ENCODE measurements at places on chromosomes 11 and 22.

- DNase-seq, result no peak
Measured at GRCh38 chr11:35626501-35626900, 8.2 kb downstream of the FJX1 start.

DNA sequence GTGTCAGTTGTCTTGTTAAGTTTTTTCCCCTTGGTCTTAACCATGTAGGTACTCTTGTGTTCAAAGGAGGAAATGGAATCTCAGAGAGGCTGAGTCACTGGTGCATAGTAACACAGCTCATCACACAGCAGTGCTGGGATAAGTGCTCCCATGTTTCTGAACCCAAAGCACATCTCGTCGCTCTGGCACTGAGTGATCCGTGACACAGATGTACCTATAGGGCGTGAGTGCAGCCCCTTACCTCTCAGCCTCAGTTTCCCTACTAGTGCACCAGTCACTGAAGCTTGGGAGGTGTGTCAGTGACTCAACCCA is 234.0 kb downstream of the ST3GAL4 start:
- no peak for DNase-seq

DNA sequence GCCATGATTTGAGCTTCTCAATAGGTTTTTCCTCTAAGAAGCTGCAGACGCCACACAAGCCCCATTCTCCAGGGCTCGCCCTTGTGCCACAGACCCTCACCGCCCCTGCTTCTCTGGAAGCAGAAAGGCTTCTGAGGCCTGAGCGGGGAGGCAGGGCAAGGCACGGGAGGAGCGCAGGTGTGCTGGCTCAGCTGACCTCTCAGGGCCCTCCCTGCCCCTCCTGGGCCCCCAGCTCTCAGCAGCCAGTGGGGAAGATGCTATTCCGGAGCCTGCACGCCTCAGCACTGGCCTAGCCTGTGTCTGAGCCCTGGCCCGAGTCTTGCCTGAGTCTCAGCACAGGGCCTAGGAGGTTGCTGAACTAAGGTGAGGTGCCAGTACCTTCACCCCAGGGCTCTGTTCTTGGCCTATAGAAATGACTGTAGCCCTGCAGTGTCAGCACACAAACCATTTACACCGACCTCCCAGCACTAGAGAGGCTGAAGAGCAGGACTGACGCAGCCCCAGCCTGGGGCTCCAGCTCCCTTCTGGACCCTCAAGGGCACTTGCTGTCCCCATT is 47.1 kb upstream of the LMO1 start:
- no peak for DNase-seq

DNA sequence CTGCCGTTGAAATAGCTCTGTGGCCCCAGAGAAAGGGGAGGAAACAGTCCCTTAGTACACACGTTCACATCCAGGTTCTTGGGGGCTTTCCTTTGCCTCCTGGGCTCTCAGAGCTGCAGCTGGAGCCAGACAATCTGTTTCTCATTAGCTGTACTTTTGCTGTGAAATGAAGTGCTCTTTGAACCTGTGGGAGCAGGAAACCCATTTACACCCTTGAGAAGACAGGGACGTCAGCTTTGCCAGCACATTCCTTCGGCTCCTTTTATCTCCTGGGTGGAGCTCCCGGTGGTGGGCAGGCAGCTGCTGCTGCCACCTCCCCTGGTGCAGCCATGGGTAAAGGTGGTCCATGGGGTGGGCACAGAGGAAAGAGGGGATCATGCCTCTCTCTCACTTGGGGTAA is 80.6 kb upstream of the TIMP3 start:
- DNase-seq, result no peak

DNA sequence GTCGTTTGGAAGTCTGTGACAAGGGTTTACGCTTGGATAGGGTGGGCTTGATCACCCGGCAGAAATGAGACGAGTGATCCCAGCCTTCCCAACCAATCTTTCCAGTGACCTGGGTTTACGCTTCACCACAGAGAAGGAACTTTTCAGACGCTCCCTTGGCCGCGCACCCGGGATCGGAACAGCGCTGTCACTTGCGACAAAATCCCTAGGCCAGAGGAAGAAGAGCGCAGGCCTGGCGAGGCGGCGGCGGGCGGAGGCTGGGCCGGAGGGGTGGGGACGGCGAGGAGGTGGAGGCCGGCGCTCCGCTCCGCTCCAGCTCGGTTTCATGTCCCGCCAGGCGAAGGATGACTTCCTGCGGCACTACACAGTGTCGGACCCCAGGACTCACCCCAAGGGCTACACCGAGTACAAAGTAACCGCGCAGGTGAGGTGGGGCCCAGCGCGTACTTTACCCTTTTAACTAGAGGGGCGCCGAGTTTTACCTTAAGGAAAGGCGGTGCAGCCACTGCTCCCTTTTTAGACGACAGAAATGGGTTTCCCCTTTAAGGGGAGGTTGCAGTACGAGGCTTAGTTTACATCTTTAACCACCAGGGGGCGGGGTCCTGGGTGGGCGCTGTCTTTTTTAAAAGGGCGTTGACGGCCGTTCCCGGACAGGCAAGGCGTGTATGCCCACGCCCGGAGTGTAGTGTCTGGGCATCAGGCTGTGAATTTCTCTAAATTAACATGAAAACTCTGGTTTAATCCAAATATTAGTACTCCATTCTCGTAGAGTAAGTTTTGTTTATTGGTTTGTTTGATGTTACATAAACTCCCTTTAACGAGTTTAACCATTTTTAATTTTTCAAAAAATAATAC is at the start of gene SNX15:
Gene SNX15, plus strand, starts transcription at position 227 of the 855 bp plus-strand sequence. Its CDS starts 99 bp downstream, at position 326.
- peak; percentile 82 for DNase-seq

GRCh38 chr11:35344681-35345574 is 74.4 kb downstream of the SLC1A2 start:
- DNase-seq, result no peak

GRCh38 chr11:3995949-3996554 is 98.5 kb upstream of the RRM1 start:
- DNase-seq, result no peak

GRCh38 chr11:78905756-78906155 is 331.1 kb upstream of the NARS2 start:
- no peak for DNase-seq

GRCh38 chr11:128467610-128468041 is 119.7 kb downstream of the ETS1 start:
- DNase-seq, result no peak

DNA sequence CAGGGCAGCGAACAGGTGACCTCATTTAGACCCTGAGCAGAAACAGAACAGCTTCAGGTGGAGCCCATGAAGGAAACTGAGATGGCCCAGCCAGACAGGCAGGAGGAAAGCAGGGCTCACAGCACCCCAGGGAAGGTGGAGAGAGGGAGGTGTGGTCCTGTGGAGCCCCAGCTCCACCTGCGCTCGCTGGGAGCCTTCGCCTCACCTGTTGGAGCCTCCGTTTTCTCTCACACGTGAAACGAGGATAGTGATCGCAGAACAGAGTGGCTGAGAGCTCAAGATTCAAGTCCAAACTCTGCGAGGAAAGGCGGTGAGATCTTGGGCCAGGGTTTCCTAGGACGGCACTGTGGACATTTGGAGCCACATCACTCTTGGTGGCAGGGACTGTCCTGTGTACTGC is 8.6 kb upstream of the CERK start:
- DNase-seq, result no peak

DNA sequence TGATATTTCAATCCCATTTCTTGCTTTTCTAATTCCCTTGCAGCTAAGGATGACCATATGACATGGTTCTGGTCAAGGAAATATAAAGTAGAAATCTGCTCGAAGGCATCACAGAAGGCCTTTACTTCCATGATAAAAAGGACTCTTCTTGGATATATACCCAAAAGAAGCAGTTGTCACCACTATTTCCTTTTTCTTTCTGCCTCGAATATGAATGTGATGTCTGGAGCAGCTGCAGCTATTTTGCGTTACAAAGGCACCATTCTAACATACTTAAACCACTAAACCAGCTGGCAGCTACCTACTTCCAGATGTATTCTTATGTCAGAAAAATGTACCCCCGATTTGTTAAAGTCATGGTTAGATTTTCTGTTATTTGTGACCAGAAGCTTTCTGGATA is 18.9 kb downstream of the EXPH5 start:
- DNase-seq, result no peak

DNA sequence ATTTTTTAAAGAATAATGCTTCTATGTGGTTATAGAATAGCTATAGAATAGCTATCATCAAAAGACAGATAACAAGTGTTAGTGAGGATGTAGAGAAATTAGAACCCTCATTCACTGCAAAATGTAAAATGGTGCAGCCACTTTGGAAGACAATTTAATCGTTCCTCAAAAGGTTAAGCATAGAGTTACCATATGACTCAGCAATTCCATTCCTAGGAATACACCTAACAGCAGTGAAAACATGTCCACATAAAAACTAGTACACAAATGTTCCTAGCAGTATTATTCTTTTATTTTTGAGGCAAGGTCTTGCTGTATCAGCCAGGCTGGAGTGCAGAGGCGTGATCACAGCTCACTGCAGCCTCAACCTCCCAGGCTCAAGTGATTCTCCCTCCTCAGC is 34.0 kb downstream of the RTL6 start:
- no peak for DNase-seq

GRCh38 chr22:50734343-50734771 is 3.6 kb upstream of the ACR start:
- no peak for DNase-seq

DNA sequence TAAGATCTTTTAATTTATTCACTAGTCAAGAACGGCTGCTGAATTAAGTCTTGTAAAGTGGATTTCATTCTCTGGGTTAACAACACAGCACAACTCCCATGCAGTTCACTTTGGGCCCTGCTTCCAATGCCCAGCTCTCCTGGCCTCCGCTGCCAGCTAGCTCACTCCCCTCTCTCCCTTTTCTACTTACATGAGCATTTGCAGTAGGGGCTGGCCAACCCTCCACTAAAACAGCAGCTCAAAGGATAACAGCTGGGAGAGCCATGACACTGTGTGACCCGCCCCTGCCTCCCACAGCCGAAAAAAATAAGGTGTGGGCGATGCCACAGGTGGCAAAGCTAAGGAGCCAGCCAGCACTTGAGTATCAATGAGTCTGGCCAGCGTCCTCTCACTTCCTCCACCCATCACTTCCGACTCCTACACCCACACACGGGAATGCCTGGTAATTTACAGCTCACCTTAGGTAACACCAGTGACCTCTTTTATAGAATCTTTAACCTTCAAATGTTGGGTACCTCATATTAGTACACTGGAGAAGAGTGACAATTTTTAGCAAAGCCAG is 56.8 kb downstream of the DGCR2 start:
- DNase-seq, result no peak

DNA sequence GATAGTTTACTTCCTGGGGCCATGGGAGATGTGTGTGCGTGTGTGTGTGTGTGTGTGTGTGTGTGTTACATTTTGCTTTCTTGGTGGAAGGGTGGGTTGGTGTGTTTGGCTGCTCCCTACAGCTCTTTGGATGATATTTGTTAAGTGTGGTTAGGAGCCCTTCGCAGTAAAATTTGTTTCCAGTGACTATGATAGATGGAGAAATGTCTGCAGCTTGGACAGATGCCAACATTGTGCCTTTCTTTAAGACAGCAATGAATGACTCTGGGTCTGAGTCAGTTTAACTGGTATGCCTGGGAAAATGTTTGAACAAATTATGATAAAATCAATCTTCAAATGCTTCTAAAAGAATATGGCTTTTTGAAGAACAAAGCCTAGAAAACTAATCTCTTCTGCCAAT is 102.7 kb upstream of the TRPC6 start:
- no peak for DNase-seq

- DNase-seq, result no peak
Measured at GRCh38 chr22:19820880-19821522, 33.7 kb downstream of the GNB1L start.

DNA sequence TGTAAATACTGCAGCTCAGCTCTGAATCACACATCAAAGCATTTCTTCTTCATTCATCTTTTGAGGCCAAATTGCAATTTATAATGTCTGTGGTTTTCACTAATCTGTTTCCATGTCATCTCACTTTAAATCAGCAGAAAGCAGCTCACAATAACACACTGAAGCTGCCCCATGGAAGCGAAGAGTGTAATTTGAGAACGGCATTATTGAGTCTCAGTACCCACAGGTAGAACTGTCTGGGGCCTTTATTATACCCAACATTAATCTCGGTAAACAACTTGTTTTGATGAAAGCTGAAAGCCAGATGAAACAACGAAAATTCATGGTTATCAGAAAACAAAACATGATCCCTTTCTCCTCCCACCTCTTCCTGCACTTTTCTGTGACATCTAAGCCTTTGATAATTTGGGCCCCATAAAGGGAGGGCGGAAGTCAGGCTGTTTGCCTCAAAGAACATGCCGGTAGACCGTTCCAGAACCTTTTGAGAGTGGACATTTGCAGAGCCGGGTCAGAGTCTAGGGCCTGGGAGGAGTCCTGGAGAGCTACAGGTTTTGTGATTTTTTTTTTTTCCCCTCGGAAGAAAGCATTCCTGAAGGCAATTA is 68.2 kb upstream of the SESN3 start:
- DNase-seq, result no peak

DNA sequence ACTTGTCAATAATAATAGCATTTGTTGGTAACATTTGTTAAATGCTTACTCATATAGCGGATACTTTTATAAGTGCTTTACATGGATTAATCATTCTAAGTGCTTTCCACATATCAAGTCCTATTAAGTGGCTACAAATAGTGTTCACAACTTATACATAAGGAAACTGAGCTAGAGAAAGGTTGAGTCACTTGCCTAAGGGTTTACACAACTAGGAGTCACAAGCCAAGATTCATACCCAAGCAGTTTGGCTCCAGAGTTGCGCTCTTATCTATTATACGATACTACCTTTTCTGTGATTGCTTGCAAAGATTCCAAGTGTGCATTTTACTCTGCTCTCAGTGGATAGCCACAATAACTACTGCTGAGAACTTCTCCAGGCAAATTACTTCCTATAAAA is 215.9 kb upstream of the CCDC90B start:
- DNase-seq, result no peak

GRCh38 chr22:37225481-37225880 is 13.2 kb upstream of the SSTR3 start:
- DNase-seq, result no peak

DNA sequence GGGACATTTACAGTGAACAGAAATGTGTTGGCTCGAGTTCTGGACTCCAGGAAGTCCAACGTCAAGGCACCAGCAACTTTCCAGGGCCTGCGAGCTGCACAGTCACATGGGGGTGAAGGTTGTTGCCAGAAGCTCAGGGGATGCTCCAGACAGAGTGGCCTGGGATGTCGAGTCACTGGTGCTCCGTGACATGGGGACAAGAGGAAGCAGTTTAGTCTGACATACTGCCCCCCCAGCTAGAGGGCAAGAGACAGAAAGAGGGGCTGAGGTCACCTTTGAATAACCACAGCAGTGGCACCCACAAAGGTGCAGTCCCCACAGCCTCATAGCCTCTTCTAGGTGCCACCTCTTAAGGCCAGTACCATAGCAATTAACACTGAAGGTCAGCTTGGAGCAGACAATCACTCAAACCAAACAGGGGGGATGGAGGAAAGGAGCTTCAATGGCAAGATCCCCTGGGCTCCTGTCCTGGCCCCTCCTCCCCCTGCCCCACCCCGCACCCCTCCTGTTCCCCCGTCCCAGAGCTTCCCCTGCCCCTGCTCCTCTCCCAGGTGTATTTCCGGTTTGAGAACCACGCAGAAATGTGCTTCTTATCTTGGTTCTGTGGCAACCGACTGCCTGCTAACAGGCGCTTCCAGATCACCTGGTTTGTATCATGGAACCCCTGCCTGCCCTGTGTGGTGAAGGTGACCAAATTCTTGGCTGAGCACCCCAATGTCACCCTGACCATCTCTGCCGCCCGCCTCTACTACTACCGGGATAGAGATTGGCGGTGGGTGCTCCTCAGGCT is 3.8 kb downstream of the APOBEC3D start:
- no peak for DNase-seq

- DNase-seq, result peak; percentile 67
Measured at GRCh38 chr11:46352063-46352841, 5.0 kb downstream of the DGKZ start.

All from stimulated activated CD8-positive, alpha-beta memory T cell treated with anti-CD3 and anti-CD28 coated beads, Interleukin-4, amount 100 ng/mL, for 1 hour (primary cell).